ENCODE measurements at places on chromosomes 16 and 17.

DNA sequence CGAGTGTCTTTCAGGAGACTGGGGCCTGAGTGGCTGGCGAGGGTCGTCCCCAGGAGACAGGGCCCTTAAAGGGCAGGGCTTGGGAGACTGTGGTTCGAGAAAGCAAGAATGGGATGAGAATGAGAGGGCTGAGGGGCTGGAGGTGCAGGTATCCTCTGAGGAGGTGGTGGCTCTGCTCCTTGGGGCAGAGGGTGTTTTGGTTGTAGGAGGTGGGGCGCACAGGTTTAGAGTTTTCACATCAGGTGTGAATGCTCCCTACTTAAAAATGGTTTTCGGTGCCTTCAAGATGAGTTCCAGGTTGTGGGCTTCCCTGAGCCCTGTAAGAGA lies 430 bp downstream of the BCAS3 start:
- no peak for DNase-seq

DNA sequence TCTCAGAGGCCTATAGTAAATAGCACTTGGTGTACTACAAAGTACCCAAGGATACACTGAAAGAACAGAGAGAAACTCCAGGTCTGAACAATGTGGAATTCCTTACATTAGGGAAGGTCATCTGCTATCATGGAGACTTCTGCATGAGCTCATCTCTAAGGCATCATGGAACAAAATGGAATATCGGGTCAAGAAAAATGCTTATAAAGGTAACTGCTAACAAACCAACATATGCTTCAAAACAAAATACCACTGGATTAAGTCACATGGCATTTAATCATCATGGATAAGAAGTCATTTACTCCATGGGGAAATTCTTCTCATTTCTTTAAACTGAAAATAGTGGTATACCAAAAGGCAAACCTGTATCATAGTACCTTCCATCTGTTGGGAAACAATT lies 34.2 kb downstream of the TXNDC11 start:
- no peak for DNase-seq

GRCh38 chr17:16934133-16934795 lies 37.7 kb downstream of the TNFRSF13B start:
- no peak for DNase-seq

GRCh38 chr17:75240394-75241142 lies 20.8 kb downstream of the GGA3 start:
- DNase-seq: peak; percentile 47

GRCh38 chr16:7339700-7340099 lies 7.1 kb downstream of the RBFOX1 start:
- no peak for DNase-seq

- DNase-seq: no peak
Measured at GRCh38 chr17:45296003-45296832, 20.6 kb downstream of the MAP3K14 start.

DNA sequence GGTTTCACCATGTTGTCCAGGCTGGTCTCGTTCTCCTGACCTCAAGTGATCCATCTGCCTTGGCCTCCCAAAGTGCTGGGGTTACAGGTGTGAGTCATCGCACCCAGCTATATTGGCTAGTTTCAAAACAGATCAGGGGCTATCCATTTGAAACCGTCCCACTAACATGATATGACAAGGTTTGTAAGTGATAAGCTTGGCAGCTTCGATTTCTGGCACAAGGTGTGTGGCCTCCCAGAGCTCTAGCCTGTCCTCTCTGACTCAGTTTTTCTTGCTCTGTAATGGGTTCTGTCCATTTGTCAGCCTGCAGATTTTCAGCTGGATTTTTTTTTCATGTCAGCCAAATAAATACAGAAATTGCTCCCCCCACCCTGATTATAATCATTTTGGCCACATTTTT lies 31.8 kb upstream of the TENT4B start:
- DNase-seq: peak; percentile 21

- no peak for DNase-seq
Measured at GRCh38 chr16:88369447-88370008, 13.2 kb upstream of the ZNF469 start.

DNA sequence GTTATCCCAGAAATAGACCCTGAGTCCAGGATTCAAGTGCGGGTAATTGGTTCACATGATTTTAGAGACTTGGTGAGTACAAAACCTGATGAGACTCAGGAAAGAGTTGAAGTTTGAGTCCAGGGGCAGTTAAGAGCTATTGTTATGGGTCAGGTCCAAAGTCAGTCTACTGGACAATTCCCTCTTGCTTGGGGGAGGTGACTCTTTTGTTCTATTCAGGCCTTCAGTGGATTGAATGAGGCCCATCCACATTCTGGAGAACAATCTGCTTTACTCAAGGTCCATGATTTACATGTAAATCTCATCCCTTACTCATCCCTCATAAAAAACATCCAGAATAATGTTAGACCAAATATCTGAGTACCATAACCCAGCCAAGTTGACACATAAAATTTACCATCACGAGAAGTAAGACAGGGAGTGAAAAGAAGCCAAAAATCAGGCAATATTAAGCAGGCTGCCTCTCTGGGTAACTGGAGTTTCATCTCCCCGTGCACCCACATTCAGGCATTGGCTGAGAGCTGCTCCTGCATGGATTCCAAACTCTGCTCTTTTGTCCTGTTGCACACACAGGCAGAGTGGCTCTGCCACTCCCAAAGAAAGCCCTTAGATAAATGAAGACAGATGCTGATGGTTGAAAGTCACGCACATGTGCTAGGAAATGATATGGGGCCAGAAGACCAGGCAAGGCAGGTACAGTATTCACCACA lies 156.0 kb upstream of the SALL1 start:
- no peak for DNase-seq

- DNase-seq: no peak
Measured at GRCh38 chr17:77884967-77885641, 73.4 kb upstream of the TNRC6C start.

GRCh38 chr17:4537451-4538235 lies 17.5 kb downstream of the MYBBP1A start:
- no peak for DNase-seq
